ENCODE measurements at places on chromosomes 4 and X.

DNA sequence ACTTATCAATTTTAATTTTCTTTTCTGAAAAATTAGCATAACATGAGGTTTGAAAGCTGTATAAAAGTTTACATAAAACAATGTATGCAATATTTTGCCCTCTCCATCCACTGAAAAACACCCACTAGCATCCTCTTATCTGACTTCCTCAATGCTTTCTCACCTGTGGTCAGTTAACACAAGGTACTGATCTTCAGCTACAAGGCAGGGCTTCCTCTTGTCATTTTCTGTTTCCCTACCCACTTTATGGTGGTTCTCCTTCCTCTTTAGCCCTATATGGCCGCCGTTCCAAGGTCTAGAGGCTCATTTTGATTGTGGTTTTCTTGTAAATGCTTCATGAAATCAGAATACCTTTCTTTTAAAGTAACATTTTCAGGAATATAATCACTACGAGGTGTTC lies 618.6 kb upstream of the CPEB2 start:
- DNase-seq: no peak

- DNase-seq: peak; percentile 76
These were observed at the start of gene CXCL3 for GRCh38 chr4:74038425-74039314. Gene CXCL3 (minus strand): TSS chr4:74038689. CDS start chr4:74038611, 78 bp downstream.

DNA sequence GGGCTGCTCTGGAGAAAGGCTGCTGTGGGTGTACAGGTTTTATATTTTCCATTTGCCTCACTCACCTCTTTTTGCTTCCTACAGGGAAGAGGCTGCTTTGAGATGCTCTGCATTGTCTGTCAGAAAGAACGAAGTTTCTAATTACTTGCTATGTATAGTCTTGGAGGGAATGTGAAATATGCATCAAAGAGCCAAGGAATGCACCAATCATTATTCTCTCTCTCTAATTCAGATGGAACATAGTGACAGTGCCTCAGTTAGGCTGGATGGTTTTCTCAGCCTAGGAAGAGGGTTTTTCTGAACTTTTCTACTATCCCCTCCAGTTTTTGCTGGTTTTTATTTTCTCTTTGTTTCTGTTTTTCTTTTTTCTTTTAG lies 106.8 kb upstream of the SLC4A4 start:
- DNase-seq: no peak

DNA sequence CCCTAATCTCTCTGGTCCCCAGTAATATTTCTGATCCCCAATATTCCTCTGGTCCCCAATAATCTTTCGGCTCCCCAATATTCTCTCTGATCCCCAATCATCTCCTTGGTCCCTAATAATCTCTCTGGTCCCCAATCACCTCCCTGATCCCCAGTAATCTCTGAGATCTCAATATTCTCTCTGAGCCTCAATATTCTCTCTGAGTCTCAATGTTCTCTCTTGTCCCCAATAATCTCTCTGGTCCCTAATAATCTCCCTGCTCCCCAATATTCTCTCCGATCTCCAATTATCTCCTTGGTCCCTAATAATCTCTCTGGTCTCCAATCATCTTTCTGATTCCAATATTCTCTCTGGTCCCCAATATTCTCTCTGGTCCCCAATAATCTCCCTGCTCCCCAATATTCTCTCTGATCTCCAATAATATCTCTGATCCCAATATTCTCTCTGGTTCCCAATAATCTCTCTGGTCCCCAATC lies 17.9 kb downstream of the P2RY8 start:
- DNase-seq: no peak

GRCh38 chr4:181281451-181281850 lies 961.8 kb upstream of the TENM3 start:
- DNase-seq: no peak

DNA sequence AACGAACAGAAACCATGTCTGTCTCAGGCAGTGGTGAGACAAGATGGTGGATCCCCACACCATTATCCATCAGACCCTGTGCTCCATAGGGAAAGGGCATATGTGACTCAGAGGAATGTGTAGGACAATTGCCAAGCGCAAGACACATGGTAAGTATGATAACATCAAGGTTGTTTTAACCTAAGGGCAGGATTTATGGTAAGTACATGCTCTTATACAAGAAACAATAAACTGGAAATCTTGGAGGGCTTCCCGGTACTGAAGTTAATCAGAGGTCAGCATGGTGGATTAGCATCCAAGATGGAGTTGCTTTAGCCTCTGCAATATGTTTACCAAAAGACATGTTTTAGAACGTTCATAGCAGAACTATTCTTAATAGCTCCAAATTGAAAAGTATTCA lies 355.0 kb downstream of the PPP1R2C start:
- DNase-seq: no peak

GRCh38 chr4:97953171-97953941 lies 189.9 kb downstream of the STPG2 start:
- no peak for DNase-seq

DNA sequence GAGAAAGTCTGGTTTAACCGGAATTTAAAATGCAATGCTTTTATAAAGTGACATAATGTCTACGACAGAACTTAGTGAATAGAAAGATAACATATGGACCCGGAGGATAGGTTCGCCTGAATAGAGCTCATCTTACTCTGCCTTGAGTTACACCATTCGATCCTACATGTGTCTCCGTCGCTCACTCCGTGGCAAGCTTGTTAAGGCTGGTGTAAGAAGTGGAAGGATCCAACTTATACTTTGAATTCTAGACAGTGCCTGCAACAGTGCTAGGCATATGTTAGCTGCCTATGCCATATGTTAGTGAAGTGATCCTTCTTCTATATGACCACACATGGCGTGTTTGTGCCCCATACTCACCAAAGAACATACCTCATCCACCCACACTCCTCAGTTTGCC lies 50.9 kb downstream of the SEL1L3 start:
- no peak for DNase-seq

- DNase-seq: no peak
These were observed 194.8 kb downstream of the SOWAHB start for GRCh38 chr4:76703123-76703490.

DNA sequence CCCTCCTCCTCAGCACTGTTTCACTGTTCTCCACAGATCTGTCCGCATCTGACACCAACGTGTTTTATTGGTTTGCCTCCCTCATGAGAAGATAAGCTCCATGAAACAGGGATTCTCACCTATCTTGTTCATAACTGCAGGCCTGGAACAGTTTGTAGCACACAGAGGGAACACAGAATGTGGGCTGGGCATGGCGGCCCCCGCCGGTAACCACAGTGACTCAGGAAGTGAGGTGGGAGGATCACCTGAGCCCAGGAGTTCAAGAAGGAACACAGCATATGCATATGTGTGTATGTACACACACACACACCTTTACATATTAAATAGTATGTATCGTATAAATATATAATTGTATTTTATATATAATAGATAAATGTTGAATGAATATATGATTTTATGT lies 168.6 kb downstream of the AFAP1 start:
- DNase-seq: no peak

DNA sequence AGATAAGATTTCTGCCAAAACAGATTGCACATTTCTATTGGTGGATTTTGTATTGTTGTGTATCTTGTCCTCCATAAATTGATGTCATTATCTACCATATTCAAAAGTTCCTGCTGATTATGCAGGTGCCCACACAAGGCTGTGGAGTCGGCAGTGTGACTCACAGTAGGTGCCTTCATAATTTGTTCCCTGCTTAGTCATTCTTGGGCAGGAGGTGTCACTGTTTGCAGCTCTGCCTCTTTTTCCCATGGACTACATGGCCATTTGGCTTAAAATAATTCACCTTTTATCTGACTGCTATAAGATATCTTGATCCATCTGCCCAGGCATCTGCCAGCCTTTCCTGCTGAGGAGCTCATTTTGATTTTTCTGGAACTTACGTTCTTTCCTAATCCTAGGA lies 33.6 kb upstream of the ENPEP start:
- no peak for DNase-seq

- DNase-seq: no peak
These were observed 58.1 kb upstream of the HOPX start for GRCh38 chr4:56739066-56739777.

- no peak for DNase-seq
These were observed 60.5 kb upstream of the PGRMC2 start for GRCh38 chr4:128347930-128348660.

- peak; percentile 62 for DNase-seq
These were observed 51.1 kb downstream of the SCML1 start for GRCh38 chrX:17788439-17788838.

DNA sequence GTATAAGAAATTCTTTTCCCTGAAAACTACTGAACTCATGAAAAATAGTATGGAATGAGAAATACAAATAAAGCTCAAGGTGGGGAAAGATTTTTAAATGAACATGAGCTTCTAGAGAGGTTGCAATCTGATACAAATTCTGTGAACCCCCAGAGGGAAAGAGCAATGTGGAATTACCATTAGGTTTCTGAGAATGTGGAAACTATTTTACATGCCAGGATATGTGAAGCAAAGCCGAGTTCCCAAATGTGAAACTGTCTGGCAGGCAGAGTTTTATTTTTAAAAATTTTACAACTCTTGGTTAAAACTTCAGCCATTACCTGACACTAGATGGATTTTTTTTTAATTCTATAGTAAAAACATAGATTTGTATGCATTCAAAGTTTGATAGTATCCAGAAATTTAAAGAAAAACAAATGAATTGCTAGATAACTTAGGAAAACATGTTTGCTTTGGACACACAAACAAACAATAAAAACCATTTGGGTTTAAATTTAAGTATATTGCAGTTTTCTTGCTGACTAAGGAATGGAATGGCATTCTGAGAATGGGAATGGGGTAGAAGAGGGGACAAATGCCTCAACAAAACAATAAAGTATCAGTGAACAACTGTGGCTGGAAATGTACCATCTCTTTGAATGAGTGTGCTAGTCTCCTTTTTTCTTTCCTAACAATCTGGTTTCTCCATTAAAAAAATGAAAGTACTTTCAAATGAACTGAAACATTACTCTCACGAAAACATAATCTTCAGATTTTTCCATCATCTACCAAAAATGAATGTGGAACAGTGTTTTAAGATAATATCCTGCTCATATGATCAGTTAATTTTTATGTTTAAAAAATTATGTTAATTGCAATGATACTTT lies 99.6 kb downstream of the PCDH18 start:
- DNase-seq: no peak

GRCh38 chr4:8123389-8123788 lies 35.2 kb downstream of the ABLIM2 start:
- no peak for DNase-seq

DNA sequence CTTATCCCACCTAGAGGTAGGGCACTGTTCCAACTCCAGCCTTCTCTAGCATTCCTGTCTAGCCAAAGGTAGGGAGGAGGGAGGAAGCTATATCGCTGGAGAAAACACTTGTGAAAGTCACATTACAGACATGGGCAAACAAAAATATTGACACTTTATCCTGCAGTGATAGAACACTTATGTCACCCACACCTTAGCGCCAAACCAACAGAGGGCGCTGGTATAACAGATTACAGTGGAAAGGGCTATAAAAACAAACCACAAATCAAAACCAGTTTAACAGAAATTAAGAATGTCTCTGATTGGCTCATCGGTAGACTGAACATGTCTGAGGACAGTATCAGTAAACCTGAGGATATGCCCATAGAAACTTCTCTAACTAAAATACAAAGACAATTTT lies 451.3 kb downstream of the TLL1 start:
- DNase-seq: peak; percentile 42

DNA sequence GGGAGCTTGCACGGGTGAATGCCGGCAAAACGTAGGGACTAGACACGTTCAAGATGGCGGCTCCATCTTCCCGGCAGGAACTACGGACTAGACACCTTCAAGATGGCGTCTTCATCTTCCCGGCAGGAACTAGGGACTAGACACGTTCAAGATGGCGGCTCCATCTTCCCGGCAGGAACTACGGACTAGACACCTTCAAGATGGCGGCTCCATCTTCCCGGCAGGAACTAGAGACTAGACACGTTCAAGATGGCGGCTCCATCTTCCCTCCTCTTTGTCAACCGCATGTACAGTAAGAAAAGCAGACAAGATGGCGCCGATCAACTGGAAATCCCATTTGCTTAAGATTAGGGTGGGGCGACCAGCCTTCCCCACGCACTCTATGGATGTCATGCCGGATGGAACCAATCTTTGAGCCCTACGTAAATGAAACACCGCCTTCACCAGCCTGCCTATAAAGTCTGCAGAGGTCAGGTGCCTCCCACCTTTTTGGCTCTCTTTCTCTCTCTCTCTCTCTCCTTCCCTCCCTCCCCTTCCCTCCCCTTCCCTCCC lies 222.4 kb downstream of the CRLF2 start:
- DNase-seq: peak; percentile 87

DNA sequence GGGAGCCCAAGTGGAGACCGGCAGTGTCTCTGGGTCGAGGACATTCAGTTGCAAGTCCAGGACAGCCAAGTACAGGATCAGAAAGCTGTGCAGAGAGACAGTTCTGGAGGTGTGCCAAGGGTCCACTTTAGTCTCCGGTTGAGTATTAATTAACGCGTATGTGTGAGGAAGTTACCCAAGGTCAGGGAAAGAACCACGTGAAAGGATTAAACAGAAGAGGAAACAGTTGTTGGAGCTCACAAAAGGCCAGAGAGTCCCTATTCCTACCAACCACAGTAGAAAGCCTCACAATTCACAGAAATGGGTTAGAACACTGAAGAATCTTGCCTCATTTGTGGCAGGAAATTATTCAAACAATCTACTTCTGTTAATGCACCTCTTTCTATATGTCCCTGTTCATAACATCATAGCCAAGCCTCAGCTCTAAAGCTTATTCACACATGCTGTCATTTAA lies 17.9 kb upstream of the NSUN7 start:
- no peak for DNase-seq

GRCh38 chr4:146059865-146060264 lies 115.7 kb upstream of the LSM6 start:
- DNase-seq: no peak

GRCh38 chrX:134599184-134599914 lies 58.9 kb downstream of the PLAC1 start:
- DNase-seq: no peak

GRCh38 chrX:144334577-144334976 lies 450.7 kb downstream of the UBE2NL start:
- DNase-seq: peak; percentile 42

DNA sequence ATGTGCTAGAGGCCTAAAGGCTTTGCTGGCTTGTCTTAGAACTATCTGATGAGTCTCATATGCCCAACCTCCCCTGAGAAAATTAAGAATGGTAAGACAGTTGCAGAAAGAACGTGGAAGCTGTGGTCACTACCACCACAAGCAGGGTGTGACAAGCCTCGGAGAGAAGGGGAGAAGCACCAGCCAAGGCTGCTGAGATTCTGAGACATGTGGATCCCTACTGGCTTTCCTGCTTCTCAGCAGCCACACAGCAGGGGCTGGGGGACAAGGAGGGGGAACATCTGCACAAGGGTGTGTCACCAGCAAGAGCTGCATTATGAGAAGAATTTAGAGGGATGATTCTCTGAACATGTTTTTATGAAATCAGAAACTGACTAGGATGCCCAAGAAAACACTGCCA lies 19.4 kb downstream of the TAPT1 start:
- no peak for DNase-seq

GRCh38 chr4:139866276-139866962 lies 200.8 kb downstream of the MGST2 start:
- no peak for DNase-seq

- no peak for DNase-seq
These were observed 778.1 kb upstream of the GRID2 start for GRCh38 chr4:91525621-91526020.

Data from H9 (cell line).